Amniotic stem cell (primary cell): ENCODE measurements at places on chromosomes 1 and 21.
A peak's percentile ranks its signal among the peaks of the same experiment; 100 is the strongest.

- DNase-seq = peak; percentile 4
Observed at GRCh38 chr1:63148825-63149645, 173.3 kb upstream of the FOXD3 start.

GRCh38 chr1:161228032-161228431, 2.2 kb downstream of the TOMM40L start:
- no peak for DNase-seq

DNA sequence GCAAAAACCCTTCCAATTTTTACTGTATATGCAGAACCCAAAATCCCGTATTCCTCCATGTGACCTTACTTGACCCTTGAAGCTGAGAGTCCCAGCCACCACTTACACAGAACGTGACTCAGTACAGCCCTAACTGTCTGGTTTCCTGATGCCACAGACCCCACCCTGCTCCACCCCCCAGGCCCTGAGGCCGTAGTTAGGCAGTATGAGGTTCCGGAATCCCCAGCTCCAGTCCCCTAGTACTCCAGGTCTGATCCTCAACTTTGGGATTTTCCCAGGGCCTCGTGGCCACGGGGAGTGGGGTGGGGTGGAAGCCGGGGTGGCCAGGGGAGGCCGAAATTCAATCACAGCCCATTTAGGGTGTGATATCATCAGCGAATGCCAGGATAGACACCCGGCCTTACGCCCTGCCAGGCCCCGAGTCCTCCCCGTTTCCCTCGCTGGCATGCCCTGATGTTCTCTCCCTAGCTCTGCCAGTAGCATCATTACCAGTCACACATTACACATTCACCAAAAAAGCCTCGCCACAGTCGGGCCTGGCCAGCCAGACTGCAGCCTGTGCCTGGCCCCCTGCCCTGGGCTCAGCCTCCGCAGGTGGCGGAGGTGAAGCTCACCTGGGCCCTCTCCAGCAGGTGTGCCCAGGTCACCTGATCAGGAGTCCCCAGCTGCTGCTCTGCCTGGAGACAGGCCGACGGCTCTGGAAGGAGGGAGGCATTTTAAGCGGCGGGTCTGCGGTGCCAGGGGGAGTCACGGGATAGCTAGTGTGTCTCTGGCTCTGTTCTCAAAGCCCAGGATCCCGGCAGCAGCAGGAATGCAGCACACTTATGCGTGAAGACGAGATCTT, 70.8 kb downstream of the SCCPDH start:
- DNase-seq = no peak

- DNase-seq = no peak
Observed at GRCh38 chr1:14689996-14690615, 91.6 kb downstream of the KAZN start.

- DNase-seq = no peak
Observed at GRCh38 chr1:75341537-75341936, 207.3 kb downstream of the LHX8 start.

DNA sequence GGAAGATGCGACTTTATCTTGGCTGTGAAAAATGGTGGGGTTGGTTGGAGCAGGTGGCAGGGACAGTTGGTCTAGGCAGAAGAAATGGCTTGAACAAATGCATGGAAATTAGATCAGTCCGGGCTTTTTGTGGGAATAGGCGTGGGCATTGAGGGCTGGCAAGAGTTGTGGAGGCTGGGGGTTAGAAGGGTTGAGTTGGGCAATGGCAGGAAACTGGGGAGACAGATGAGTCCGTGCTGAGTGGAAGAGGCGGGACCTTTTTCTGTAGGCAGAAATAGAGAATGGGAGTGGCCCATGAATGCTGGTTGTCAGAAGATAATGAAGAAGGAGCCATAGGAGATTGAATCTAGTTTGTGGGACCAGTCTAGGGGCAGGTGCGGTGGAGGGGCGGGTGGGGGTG, 6.9 kb downstream of the PDPN start:
- no peak for DNase-seq

GRCh38 chr1:218970397-218970990, 203.2 kb upstream of the LYPLAL1 start:
- no peak for DNase-seq

GRCh38 chr21:33128538-33128937, 58.6 kb downstream of the OLIG1 start:
- no peak for DNase-seq

DNA sequence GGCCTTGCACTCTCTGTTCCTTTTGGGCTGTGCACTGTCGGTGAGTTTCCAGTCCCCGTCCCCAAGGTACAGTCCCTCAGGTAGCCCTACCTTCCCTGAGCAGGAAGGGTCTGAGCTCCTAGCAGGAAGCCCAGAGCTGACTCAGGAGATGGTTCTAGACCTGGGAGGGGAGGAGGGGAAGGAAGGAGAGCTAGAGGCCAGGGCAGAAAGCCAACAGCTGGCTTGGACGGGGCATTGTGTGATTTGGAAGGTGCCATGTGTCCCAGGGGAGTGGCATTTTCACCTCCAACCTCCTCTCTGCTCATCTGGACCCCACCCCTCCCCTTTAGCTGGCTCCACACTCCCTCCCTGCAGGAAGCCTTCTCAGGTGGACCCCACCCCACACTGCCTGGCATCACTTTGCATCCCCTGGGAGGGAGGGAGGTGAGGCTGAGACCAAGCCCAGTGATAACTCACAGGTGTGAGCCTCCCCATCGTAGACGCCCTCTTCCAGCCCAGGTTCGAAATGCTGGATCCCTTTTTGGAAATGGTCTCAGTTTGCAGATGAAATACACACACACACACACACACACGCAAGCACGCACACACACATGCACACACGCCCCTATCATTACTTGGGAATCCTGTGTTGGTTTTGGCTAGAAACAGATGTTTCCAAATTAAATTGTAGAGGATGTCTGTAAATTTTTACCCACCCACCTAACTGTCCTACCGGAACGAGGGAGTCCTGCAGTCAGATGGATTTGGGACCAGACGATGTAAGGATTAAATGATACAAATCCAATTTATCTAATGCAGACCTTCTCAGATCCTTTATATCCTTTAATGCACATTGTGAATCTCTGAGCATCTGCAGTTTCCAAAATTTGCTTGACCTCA, 19.7 kb upstream of the IFNLR1 start:
- no peak for DNase-seq

DNA sequence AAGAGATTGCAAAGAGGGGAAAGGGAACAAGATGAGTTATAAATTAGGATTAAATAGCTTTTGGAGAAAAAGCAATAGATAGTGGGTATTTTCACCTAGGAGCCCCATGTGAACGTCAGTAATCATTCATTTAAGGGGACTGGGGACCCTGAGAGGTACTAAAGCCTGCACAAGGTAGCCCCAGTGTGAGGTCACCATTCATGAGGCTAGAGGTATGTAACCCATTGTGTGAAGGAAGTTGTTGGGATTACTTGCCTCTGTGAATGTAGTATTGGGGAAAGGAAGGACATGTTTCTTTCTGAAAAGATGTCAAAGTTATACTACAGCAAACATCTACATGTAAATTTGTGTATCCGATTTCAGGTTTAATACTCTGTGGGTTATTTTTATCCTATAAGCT, 276.8 kb downstream of the TBX15 start:
- DNase-seq = no peak

DNA sequence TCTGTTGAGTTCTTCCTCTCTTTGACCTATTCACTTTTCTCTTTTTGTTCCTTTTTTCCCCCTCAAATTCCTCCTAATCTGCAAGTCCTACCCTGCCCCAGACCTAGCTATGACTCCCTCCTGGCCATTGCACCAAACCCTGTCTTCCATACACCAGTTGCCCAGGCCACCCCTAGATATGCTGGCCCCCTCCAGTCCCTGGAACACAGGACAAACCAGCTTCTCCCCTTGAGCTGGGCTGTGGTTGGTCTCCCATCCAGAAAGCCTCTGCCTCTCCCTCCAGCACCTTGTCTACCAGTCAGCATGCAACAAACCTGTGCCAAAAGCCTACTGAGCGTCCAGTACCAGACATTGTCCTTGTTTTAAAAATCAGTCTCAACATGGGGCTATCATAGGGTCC, 59.4 kb downstream of the ELK4 start:
- DNase-seq = no peak

- no peak for DNase-seq
Observed at GRCh38 chr1:216596281-216596862, 126.9 kb downstream of the ESRRG start.

GRCh38 chr1:156725683-156726280, 2.5 kb upstream of the METTL25B start:
- DNase-seq = no peak

DNA sequence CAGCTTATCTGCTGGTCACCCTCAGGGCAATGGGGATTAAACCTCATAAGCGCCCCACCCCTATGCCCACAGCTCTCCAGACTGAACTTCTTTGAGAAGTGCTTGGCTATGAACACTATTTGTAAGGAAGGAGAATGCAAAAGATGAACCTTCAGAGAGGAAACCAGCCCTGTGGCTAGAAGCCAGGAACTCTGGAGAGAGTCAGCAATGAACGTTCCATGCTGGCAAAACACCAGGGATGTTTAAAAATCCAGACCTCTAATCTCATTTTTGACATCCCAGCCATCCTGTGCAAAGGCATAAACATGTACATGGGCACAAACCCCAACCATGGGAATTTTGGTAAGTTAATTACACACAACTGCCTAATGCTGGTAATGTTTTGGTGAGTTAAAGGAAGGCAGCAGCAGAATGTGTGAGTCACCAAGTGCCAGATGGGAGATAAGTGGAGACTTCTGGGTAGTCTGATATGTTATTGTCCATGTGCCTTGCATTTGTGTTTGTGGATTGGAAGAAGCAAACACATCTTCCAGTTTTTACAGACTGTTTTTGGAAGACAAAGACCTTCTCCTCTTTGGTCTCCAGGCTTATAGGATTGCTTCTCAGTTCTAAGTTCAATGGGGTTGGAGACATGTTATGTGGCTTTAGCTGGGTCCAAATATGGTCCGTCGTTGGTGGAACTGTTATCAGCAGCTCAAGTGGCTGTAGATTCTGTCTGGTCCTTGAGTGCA, 174.1 kb upstream of the ETV3 start:
- no peak for DNase-seq

- no peak for DNase-seq
Observed at GRCh38 chr1:74690364-74690696, 16.7 kb upstream of the ERICH3 start.

DNA sequence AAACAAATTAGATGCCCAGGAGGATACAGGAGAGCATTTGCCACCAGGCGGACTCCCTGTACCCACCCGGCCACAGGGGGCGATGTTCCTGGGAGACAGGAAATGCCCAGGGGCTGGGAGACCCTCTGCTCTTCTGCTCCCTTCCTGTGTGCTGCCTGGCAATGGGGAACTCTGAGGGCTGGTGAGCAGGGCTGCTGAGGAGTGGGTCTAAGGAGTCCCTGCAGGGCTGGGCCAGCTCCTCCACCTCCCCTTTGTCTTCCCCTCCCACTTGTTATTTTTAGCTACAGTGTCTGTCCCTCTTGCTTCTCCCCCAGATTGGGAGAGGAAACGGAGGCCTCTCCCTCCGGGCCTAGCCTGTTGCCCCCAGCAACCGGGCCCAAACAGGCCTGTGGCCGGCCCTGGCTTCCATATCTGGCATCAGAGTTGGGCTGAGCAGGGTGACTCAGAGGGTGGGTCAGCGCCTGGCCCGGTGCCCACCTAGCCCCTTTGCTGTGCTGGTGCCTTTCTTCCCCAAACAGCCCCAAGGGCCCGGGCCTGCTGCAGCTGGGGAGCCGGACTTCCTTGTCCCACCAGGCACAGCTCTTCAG, 11.6 kb downstream of the LMNA start:
- DNase-seq = peak; percentile 83

GRCh38 chr1:47696404-47696736, 258.5 kb downstream of the FOXD2 start:
- DNase-seq = no peak

DNA sequence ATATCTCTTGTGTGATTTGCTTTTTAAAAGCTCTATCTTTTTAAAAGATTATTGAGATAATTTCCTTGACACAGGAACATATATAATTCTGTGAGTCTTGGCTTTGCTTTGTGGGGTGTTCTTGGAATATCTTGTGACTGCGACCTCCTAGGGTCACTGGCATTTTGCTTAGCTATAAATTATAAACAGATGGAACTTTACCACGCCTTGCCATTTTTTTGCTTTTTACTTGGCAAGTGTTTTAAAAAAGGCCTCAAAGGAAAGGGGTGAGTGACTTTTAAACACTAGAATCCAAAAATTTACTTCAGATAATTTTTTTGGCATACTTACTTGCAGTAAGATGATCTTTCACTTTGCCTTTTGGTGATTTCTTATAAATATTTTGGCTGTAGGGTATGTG, 43.6 kb downstream of the ALG6 start:
- no peak for DNase-seq

GRCh38 chr1:67755619-67756018, 70.6 kb downstream of the GADD45A start:
- no peak for DNase-seq

DNA sequence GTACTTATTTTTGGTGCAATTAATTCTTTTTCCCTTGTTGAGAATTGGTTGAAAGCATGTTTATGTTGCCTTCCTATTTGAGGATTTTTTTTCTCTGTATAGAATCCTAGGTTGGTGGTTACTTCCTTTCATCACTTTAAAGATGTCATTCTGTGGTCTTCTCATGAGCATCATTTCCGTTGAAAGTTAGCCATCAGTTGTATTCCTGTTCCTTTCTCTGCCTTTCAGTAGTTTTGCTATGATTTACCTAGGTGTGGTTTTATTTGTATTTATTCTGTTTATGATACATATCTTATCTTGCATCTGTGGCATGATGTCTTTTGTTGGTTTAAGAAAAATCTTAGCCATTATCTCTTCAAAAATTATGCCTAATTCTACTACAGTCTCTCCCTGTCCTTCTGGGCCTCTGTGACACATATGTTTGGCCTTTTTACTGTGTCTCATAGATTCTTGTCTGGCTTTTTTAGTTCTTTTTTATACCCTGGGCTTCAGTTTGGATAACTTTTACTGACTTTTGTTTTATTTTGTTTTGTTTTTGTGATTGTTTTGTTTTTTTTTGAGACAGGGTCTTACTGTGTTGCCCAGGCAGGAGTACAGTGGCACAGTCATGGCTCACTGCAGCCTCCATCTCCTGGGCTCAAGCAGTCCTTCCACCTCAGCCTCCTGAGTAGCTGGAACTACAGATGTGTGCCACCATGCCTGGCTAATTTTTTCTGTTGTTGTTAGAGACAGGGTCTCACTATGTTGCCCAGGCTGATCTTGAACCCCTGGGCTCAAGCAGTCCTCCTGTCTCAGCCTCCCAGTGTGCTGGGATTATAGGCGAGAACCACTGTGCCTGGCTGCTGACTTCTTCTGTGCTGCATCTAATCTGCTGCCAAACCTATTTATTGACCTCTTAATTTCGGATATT, 24.1 kb downstream of the PTGFRN start:
- no peak for DNase-seq

- no peak for DNase-seq
Observed at GRCh38 chr1:74650561-74650960, 23.0 kb downstream of the ERICH3 start.
